ENCODE measurements at places on chromosomes 6 and 20.
A peak's percentile ranks its signal among the peaks of the same experiment; 100 is the strongest.

GRCh38 chr6:147983581-147984366, 358.9 kb upstream of the SASH1 start:
- no peaks in the 10 kb centered on the region for H3K4me1 ChIP-seq
- no peak overlapping the region for H3K27ac ChIP-seq
- H3K27me3 ChIP-seq = no peaks in the 10 kb centered on the region
- no peaks in the 10 kb centered on the region for H3K36me3 ChIP-seq
- H3K4me3 ChIP-seq = peak overlapping the region; percentile 28
- no peak for DNase-seq

- H3K27me3 ChIP-seq = no peaks in the 10 kb centered on the region
- no peak overlapping the region for H3K27ac ChIP-seq
- H3K4me1 ChIP-seq = no peaks in the 10 kb centered on the region
- H3K4me3 ChIP-seq = no peak overlapping the region
Measured at GRCh38 chr6:21263531-21264287, 329.8 kb upstream of the SOX4 start.

GRCh38 chr6:27782748-27783147, 129.4 kb downstream of the OR2B2 start:
- no peaks in the 10 kb centered on the region for H3K36me3 ChIP-seq
- DNase-seq = no peak
- H3K4me3 ChIP-seq = no peak overlapping the region
- no peaks in the 10 kb centered on the region for H3K4me1 ChIP-seq

DNA sequence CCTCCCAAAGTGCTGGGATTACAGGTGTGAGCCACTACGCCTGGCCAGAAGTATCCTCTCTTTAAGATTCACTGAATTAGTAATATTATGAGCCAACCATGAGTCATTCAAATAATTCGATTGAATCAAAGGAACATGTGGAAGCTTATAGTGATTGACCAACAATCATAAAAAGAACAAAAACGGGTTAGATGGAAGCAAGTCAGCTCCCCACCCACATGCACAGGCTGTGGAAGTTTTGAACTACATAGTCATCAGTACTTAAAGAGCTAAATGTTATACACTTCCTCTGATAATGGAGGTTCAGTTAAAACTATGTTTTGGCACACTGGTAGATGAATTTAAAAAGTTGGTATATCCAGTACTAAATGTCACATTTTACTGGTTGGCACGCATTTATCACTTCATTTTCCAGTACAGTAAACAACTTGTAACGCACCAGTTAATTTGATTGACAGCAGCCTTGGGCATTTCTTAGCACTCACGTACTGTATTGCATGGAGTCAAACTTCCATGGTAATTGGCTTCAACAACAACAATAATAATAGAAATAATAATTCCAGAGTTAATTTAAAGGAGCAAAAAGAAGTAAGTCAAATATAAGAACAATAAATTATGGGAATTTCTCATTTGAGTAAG, 1107.3 kb upstream of the MAP3K7 start:
- no peak for DNase-seq
- H3K27ac ChIP-seq = no peak overlapping the region
- no peaks in the 10 kb centered on the region for H3K27me3 ChIP-seq

GRCh38 chr20:19885939-19886660, 128.0 kb downstream of the RIN2 start:
- no peaks in the 10 kb centered on the region for H3K27me3 ChIP-seq
- DNase-seq = no peak
- H3K4me1 ChIP-seq = peaks cover 66% of the 10 kb centered on the region
- no peaks in the 10 kb centered on the region for H3K36me3 ChIP-seq
- peak overlapping the region; percentile 88 for H3K27ac ChIP-seq
- peak overlapping the region; percentile 61 for H3K4me3 ChIP-seq
